Activated T-cell treated with anti-CD3 and anti-CD28 coated beads, Interleukin-2, amount 50 U/mL, for 4 hours (primary cell): ENCODE measurements at places on chromosomes 3 and 15. TPM values are rescaled to one million over a fixed set of nuclear protein-coding genes. Genes with fewer than 3 reads are reported as not detected.

GOLGA8R gene
- 0.35 TPM for total RNA-seq

CYFIP1 gene
- total RNA-seq = 17.9 TPM

FRMD4B gene
- total RNA-seq = 24.6 TPM

RASSF1 gene
- total RNA-seq = 40.3 TPM

ITIH3 gene
- total RNA-seq = 0.13 TPM

CCDC54 gene
- total RNA-seq = not detected

RTP2 gene
- total RNA-seq = not detected

DUOXA1 gene
- total RNA-seq = 0.08 TPM

ADPRH gene
- 3.3 TPM for total RNA-seq

ILDR1 gene
- total RNA-seq = not detected

XRN1 gene
- total RNA-seq = 33.2 TPM

ERICH6 gene
- not detected for total RNA-seq

TMEM115 gene
- 25.2 TPM for total RNA-seq

CSPG5 gene
- total RNA-seq = 1.3 TPM

CRABP1 gene
- total RNA-seq = not detected

RETNLB gene
- total RNA-seq = not detected

WDR49 gene
- not detected for total RNA-seq

CPNE9 gene
- total RNA-seq = 0.19 TPM

PPP1R14D gene
- not detected for total RNA-seq

GP5 gene
- total RNA-seq = 0.18 TPM

ZNF860 gene
- 0.11 TPM for total RNA-seq

LRRC31 gene
- not detected for total RNA-seq

ZNF639 gene
- total RNA-seq = 51.4 TPM

MYO9A gene
- 17.1 TPM for total RNA-seq

PRRT3 gene
- 7.6 TPM for total RNA-seq

ATP1B3 gene
- 219 TPM for total RNA-seq

SEMA3G gene
- total RNA-seq = 0.24 TPM

HIGD2B gene
- total RNA-seq = not detected

CCR8 gene
- total RNA-seq = 1.4 TPM

ROBO1 gene
- total RNA-seq = 0.99 TPM

IP6K2 gene
- total RNA-seq = 45.9 TPM
